ENCODE measurements at places on chromosomes 2 and 18. TPM values are rescaled to one million over a fixed set of nuclear protein-coding genes. Genes with fewer than 3 reads are reported as not detected.

DNA sequence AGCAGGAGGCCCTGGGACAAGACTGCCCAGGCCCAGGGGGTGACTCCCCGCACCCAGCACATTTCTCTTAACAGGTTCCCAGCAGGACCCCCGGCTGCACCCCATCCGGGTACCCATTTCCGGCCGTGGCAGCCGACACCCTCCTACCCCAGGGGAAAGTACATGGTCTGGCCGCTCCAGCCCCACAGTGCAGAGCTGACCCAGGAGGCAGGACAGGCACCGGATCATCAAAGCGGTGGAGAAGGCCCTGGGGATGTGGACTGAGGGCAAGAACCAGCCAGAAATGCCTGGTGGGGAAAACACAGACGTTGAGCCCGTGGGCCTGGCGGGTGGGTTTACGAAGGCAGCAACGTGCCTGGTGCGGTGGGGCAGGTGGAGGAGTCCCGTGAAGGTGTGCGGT lies 79.5 kb upstream of the GPC1 start:
- DNase-seq, result no peak

The MYL12B gene
- total RNA-seq, result 324 TPM

The ADD2 gene
- total RNA-seq, result 5.3 TPM

The AOX1 gene
- total RNA-seq, result 64.5 TPM

DNA sequence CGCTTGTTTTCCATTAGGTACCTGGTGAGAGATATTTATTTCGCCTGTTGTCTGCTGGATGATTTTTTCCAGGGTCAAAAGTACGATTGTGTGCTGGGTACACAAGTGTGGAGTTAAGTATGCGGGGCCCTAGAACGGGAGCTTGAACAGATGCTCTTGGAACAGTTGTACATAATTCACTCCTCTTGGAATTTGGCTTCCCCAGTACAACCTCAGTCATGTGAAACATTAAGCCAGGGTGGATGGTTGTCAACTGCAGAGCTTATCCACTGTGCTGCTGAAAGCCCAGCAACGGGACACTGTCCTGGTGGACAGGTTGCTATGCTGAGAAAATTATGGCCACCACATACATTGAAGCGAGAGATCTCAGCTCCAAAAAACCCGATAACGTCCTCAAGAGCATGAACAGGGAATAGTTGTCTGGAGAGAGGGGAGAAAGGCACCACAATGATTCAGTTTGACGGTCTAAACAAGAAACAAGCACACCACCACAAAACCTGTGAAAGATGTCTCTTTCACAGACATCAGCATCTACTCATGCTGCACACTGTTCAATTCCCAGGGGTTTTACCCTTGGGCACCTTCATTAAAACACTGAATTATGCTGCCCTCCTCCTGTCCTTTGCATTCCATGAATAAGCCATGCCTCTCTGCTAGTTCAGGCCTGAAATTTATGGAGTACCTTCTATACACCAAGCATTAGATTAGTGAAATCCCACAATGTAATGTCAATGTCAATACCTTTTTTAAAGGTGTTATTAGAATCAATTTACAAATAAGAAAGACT lies 176.8 kb upstream of the TRIB2 start:
- no peak for DNase-seq

DNA sequence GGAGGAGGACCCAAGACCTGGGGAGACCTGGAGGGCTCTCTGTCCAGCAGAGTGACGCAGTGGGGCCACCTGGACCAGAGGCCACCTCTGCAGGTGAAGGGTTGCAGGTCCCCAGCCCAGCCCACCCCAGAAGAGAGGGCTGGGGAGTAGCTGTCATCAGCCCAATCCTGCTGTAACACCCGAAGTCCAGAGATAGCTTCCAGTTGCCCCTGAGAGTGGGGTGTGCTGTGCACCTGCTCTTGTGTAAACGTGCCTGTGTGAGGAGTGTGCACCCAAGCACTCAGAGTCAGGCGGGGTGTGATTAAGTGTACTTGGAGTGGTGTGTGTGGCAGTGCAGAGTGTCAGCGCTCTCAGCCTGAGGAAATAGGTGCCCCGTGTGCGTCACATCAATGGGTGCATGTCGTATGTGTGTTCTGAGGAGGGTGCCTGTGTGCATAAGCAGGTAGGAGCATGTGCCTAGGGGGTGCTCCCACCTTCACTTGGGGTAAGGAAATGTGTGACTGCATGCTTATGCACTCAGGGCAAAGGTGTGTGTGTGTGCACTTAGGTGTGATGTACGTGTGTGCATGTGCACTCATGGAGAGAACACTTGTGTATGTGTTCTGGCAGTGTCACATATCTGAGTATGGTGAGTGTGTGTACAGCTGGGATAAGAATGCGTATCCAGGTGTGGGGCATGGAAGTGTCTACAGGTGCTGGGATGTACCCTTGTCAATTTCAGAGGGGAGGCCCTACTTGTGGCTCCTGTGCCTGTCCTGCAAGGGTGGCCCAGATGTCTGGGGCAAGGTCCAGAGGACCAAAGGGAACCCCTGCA lies 672 bp downstream of the ATP6V1B1 start:
- no peak for DNase-seq

DNA sequence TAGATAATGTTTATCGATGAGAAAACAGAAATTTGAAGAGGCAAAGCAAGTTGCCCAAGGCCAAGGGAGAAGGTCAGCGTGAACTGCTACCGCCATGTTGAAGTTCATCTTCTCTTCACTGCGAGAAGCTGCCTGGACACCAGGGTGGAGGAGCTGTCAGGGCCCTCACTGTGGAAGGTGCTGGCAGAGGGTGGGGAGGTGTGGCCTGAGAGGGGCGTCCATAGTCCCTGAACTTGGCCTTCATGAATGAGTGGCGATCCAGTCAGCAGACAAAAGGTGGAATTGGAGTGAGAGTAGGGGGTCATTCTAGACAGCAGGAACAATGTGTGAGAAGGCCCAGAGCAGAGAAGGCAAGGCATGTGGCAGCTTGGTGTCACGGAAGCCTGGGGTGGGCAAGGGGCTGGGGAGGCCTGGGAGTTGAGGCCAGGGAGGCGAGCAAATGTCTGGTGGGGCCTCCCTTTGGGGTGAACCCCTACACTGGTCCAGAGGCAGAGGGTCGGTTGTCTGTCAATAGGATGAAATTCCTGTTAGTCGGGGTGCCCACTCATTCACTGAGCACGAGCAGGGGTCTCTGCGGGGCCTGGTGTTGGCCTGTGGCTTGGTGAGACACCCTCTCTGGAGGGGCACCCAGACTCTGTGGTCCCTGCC lies 33.3 kb upstream of the KCNF1 start:
- no peak for DNase-seq

The CYP27C1 gene
- total RNA-seq, result 0.16 TPM

DNA sequence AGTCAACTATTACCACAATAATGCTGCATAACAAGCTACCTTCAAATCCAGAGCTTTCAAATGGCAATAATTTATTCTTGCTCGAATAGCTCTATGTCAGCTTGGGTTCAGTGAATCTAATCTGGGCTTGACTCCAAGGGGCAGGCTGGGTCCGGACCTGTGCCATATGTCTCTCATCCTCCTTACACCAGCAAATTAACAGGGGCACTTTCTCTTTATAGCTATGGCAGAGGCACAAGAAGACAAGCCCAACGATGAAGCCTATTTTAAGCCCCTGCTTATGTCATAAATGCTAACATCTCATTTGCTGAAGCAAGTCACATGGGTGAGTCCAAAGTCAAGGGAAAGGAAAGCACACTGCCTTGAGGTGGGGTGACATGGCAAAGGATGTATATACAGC lies 13.3 kb upstream of the ZNF521 start:
- no peak for DNase-seq

DNA sequence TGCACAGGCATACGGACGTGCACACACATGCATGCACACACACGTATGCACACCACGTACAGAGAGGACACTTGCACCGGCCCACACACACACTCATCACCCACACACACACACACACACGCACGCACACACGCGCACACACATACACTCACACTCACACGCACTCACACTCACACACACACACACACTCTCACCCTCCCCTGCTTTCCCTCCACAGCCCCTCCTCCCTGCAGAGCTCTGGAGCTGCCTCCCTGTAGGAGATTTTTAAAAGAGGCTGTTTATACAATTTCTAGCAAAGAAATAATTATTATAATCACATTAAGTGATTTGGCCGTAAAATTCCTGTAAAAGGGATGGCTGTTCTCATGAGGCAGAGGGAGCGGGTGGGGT lies 36.5 kb upstream of the SNED1 start:
- no peak for DNase-seq

The ALPI gene
- total RNA-seq, result not detected

- DNase-seq, result peak; percentile 89
Measured at GRCh38 chr2:109331896-109332848, 203.2 kb downstream of the SH3RF3 start.

DNA sequence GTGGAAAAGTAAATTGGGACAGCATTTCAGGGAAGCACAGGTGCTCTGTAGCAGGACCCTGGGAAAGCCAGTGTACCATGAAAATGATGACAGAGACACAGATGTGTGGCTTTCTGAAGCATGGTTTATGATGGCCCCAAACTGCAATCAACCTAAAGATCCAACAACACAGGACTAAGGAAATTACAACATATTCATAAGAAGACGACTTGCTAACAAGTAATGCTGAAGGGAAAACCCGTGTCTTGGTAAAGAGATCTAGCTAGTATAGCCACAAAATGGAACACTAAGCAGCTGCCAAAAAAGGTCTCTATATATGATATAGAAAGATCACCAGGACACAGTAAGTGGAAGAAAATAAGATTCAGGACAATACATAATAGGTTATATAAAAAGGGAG lies 53.2 kb downstream of the UXS1 start:
- DNase-seq, result no peak

GRCh38 chr2:189281201-189281600 lies 101.6 kb upstream of the COL5A2 start:
- DNase-seq, result no peak

GRCh38 chr2:211900000-211900399 lies 638.6 kb downstream of the ERBB4 start:
- no peak for DNase-seq

The DSG4 gene
- total RNA-seq, result not detected

The VAMP8 gene
- total RNA-seq, result 40.5 TPM

The UGT1A10 gene
- not detected for total RNA-seq

The ZSWIM2 gene
- not detected for total RNA-seq

DNA sequence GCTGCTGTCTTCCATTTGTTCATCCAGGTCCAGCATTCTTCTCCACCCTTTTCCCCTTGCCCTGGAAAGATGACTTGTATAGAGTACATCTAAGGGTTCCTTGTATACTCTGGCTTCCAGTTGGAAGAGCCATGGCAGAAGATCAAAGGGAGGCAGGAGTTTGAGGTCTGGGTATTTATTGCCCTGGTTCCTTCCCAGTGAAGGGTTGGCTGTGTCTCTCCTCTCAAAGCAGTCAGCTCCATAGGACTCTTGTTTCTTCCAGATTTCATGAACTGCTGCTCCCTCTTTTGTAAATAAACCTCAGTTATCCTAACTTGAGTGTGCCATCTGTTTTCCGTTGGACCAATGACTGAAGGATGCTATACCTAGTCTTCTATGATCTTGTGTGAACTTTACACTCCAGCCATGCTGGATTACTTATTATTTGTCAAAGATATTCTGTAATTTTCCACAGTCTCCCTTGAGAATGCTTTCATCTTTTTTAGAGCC lies 6.4 kb downstream of the BBS5 start:
- DNase-seq, result no peak

DNA sequence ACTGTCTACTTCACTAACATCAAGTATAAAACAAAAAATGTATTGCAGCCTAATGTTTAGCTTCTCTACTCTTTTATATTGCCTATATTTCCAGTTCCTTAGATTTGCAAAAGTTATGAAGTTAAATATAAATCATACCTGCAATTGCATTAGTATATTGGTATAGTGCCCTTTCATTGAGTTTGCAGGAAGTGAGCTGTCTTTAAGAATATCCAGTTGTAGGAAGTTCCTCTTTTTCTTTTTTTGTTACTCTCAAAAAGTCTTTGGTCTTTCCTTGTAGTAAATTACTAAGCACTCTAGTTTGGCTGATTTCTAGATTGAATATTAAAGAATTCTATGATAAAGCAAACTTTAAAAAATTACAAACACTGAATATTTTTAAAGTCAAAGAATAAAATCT lies 71.3 kb upstream of the FN1 start:
- DNase-seq, result no peak

GRCh38 chr2:234462218-234462992 lies 34.5 kb downstream of the ARL4C start:
- no peak for DNase-seq

The EML6 gene
- 2.7 TPM for total RNA-seq

DNA sequence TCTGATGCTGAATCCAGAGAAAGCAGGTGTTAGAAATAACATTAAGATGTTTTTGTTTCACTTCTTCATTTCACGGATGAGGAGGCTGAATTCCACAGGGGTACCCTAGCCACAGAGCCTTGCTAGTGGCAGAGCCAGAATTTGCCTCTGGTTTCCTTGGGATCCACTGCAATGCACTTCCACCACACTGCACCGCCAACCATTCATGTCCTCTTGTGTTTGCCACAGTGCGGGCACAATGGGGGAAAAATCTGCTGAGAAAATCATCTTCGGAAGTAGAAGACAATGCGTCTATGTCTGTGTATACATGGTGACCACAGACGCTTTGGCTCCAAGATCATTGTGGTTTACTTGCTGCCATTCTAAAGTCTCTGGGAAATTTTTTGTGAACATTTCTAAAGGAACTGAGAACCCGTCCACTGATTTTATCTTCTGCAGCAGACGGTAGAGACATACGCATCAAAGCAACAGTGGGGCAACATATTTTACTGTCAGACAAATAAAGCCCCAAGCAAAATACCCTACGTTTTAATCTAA lies 14.9 kb downstream of the ICOS start:
- DNase-seq, result no peak

The MROH2A gene
- not detected for total RNA-seq

GRCh38 chr2:36540986-36541754 lies 56.8 kb downstream of the FEZ2 start:
- no peak for DNase-seq

DNA sequence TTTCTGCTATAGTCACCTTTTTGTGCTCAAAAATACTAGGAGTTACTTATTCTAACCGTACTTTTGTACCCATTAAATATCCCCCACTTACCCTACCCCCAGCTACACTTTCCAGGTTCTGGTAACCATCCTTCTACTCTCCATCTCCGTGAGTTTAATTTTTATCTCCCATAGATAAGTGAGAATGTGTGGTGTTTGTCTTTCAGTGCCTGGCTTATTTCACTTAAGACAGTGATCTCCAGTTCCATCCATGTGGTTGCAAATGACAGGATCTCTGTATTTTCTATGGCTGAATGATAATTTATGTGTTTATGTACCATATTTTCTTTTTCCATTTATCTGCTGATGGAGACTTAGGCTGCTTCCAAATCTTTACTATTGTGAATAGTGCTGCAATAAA lies 323.3 kb downstream of the ZNF804A start:
- DNase-seq, result no peak

DNA sequence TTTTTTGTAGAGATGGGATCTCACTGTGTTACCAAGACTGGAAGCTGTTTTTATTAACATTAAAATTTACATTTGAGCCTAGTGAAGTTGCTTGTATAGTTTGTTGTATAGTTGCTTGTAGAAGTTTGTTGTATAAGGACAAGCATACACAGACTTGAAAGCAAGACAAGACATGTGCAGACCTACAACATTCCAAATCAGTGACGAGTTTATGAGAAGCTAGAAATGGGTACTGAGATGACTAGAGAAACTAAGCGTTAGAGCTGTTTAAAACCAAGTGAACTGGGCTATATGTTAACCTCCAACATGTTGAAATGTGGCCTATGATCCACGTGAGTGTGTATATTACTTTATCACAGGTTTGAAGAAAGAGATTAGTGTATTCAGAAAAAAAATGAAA lies 39.1 kb downstream of the ABCB11 start:
- no peak for DNase-seq

GRCh38 chr2:161400076-161400475 lies 16.0 kb upstream of the TBR1 start:
- DNase-seq, result no peak

Data from aorta (tissue), 5 donors.